ENCODE measurements at places on chromosomes 3 and 15.

GRCh38 chr3:136818191-136818768 is 646 bp upstream of the SLC35G2 start:
- peak; percentile 76 for DNase-seq

DNA sequence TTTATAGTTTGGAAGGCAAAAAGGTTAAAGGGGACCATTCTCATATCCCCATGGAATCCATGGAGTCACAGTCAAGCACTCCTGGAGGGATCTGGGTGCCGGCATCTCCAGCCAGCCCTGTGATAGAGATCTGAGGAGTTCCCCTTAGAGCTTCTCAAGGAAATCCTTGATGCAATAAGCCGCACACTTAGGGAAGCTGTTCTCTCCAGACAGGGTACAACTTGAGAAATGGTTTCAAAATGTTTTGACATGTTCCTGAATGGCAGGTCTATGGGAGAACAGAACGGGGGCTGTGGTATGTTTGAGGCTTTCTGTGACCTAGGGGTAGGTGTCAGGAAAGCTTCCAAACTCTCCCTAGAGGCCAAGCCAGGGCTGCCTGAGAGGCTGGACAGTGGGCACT is 292.9 kb downstream of the TLE3 start:
- DNase-seq = no peak

DNA sequence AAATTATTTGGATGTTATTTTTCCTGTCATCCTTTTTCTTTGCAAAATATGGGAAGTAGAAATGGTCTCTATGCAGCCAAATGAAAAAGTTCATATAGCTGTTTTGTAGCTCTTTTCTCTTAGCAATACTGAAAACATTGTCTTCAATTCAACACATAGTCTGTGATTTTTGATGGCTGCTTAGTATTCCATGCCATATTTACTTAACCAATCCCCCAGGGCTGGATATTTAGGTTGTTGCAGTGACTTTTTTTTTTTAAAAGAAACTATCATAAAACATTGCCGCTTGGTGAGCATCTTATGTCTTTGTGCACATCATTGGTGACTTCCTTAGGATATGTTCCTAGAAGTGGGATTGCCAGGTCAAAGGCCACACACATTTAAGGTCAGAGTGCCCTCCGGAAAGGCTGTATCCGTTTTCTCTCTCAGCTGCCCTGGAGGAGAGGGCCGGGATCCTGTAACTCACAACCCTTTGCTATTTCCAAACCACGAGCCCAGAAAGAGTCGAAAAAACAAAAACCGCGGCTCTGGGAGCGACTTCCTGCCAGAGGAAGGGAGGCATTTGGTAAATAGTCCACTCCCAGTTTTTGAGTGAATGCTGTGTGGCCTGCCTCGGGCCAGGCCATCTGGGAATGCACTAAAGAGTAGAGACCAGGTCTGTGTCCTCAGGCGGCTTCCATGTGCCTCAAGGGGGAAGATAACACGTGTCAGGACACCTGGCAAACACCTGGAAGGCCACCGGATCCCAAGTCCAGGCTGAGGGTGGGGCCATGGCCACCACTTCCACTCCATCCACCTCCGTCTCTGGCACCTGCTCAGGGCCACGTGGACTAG is 41.9 kb downstream of the SMAD6 start:
- no peak for DNase-seq

DNA sequence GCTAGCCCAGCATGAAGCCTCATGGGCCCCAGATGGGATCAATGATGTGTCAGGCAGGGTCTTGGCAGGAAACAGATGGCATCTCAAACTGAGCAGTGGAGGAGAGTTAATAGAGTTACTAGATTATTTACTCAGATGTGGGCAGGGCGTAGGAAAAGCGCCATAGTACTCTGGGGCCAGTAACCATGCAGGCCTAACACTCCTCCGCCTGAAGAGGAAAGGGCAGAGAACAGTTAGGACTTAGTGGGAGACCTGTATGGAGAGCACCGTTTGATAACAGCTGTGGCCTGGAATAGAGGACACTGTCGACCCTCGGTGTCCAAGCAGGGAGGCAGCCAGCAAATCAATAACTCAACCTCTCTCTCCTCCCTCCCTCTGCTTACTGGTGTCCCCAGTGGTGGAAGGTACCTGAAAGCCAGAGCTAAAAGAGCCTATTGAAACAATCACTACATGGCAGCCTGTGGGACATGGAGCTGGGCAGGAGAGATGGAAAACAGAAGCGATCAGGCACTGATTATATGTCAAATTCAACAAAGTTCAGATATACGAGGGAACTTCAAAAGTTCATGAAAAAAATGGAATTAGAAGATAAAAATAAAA is 111.4 kb upstream of the CCNL1 start:
- no peak for DNase-seq

- no peak for DNase-seq
Measured at GRCh38 chr15:67922106-67922675, 82.3 kb upstream of the RNU6-1 start.

- no peak for DNase-seq
Measured at GRCh38 chr15:99914723-99915122, 181.5 kb upstream of the LYSMD4 start.

GRCh38 chr3:83321457-83321856 is 1560.0 kb upstream of the GBE1 start:
- DNase-seq = no peak

Data from NCI-H460 (cell line).